ENCODE measurements at places on chromosomes 11 and 22.

DNA sequence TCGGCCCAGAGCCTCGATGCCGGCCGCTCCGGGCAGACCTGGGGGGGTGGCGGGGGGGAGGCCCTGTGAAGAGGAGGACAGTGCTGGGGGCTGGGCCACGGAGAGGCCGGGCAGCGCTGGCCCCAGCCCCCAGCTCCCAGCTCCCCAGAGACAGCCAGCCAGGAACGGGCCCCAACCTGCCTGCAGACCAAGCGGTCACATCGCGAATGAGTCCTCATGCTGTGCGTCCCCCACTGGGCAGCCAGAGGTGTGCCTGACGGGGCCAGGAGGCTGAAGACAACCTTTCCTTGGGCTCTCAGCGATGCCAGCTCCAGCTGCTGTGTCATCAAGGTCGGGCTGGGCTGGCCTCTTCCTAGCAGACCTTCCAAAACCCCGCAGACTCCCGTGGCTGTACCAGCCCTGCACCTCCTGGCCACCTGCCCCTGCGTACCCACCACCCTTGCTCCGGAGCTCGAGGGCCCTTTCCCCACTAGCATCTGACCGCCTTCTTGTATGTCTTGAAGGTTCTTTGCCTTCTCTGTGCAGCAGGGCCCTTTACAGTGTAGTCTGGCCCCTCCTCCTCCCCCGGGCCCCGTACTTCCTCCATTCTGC is 88.4 kb downstream of the CDKN1C start:
- no peak for DNase-seq

DNA sequence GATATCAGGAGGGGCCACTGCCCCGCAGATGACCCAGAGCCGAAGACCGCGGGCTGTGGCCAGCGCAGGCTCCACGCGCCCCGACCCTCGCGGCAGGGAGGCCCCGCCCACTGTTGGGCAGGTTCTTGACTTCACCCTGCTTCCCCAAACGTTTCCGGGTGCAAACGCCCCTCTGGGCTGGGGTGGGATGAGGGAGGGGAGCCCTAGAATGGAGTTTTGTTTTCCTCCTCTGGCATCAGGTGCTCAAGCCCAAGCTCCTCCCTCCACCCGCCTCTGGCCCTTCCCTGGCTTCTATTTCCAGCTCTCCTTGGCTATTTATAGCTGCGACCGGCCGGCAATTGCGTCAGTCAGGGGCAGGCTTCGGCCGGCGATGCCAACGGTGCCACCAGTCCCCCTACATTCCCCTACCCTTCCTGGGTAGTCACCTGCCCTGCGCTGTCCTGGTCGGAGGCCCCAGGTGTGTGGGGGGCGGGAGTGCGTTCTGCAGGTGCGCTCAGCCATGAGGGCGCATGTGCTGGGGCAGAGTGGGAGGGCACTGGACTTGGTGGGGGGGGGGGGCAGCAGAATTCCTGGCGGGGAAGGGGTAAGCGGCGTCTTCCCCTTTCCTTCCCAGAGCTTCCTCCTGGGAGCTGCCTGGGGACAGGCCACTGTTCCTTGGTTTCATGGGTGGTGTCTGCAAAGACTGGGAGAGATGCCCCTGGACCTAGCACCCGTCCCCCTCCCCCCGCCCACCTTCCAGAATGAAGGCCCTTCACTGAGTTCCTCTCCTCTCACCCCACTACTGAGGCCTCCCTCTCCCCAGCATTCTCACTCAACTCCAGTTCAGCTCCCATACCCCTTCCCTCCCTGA is 23.6 kb downstream of the DUSP8 start:
- DNase-seq = no peak

GRCh38 chr11:3160252-3161031 is 4.7 kb downstream of the OSBPL5 start:
- DNase-seq = no peak

DNA sequence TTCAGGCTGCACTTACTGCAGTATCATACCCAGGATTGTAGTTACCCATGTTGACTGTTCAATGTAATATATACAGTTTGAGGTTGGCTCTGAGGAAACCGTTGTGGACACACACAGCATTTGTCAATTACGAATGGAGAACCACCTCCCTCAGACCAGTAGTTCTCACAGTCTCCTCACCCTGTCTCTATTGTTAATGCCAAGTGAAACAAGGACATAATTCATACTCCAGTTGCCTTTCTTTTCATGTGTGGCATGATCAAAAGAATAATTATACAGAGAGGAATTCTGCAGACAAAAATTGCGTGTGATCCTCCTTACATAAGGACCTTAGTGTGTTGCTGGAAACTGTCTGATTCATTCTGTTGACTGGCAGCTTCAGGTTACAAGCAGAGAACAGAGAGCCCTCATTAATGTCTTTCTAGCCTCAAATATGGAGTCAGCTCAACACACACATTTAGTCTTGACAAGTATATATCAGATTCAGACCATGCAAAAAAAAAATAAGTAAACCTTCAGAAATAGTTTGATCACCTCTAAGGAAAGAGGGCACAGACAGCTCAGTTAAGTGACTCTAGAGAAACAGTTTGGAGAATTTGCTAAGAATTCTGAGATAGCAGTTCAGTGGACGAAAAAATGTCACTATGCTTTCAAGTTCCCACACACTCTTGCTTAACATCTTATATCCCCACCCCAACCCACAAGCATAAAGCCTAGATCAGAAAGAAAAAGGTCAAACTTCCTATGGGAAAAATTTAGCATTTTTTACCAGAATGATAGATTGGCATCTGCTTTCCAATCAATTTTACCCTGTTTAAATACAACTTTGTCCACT is 96.1 kb downstream of the MAML2 start:
- no peak for DNase-seq

DNA sequence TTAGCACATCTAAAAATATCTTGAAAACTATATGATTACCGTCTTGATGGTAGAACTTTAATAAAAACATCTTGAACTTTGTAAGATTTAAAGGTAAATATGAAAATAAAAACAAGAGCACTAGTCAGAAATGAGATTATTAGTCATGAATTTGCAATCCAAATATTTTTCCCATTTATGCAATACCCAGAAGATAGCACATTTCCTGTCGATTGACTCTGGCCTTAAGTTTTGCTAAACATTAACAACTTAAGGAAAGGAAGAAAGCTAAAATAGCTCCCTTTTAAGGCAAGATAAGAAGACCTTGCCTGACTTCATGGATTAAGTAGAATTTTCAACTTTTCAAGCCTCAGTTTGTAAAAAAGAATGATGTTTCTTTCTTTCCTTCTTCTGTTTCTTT is 1374.7 kb upstream of the RAG2 start:
- no peak for DNase-seq

GRCh38 chr22:31839986-31840385 is 86.2 kb downstream of the DEPDC5 start:
- DNase-seq = no peak

GRCh38 chr11:112016765-112017376 is 8.3 kb upstream of the DLAT start:
- no peak for DNase-seq

DNA sequence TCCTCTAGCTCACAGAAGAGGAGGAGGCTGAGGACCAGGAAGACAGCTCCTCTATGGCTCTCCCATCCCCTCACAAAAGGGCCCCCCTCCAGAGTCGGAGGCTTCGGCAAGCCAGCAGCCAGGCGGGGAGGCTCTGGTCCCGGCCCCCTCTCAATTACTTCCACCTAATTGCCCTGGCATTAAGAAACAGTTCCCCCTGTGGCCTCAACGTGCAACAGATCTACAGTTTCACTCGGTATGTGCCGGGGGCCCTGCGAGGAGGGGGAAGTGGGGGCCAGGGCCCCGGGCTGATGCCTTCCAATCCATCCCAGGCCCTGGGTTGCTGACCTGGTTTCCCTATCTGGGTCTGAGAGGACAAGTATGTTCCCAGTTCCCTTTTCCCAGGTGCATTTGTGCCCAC is 7.9 kb downstream of the FOXR1 start:
- no peak for DNase-seq

DNA sequence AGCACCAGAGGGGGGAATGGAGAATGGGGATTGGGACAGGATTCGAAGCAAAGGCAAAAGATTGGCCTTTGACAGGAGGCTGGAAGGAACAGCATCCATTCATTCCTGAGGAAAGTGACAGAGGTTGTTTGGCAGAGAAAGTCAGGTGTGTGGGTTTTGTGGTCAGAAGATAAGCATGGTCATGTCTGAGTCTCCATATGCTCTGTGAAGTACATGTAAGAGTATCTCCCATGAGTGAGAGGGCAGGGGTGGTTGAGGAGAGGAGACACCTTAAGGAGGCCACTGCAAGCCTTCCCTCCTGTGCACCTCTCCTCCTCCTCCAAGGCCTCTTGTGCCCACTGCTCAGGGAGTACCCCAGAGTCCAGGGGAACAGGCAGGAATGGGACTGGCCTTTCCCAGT is 1.9 kb upstream of the NLRP10 start:
- DNase-seq = no peak

DNA sequence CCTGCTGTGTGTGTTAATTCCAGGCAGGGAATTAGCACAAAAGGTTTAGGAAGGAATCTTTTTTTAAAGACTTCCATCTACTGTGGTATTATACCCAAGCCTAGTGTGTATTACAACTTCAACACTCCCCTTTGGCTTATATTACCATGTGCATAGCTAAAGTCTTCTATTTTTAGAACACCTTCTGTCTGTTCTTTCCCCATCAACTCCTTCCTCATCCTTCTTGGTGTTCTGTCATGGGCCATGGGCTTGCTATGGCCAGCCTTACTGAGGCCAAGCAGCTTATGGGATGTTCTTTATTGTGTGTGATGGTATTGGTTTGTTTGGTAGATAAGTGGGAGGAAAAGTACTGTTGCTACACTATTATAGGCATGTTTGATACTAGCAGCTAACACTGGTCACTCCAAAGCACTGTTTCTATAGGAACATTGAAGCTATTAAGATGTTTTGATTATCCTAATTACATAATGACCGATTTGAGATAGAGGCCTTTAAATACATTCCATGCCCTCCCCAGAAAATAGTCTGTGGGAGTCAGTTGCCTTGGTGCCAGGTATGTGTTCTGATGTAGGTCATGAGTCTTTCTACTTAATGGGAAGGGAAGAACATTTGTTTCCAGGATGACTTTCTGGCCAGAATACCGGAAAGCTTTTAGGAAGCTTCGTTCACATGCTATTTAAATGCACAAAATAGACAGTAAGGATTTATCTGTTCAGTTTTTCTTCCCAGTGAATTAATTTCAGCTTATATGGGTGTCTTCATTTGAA is 16.5 kb downstream of the MCAM start:
- no peak for DNase-seq

DNA sequence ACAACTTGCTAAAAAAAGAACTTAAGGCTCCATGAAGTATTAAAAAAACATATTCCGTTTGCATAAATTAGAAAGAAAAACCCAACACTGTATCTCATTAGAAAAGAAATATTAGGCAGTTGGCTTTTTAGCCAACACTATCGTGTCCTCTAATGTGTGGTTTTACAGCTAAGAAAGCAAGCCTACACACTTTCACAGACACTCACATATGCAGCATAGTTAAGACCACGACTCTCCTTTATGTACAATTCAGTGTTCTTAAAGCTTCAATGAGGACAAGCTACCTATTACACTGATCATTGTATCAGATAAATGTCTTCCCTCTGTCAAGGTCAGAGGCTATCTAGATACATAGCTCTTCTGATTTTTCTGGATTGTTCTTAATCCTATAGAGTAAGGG is 80.1 kb downstream of the PICALM start:
- no peak for DNase-seq

DNA sequence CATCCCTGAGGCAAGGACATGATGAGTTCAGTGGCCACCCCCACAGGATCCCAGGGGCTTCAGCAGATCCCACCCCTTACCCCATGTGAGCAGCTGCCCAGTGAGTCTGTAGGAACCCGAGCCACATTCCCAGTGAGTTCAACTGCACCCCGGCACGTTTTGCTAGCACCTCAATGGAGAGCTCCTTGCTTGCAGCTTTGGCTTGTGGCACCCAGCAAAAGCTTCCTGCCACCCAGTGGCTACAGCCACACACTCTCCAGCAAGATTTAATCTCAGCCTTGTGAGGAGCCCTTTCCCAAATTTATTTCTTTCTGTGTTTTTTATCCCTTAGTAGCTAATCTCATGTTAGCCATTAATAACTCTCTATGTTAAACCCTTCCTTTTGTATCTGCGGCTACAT is 4.0 kb downstream of the SAA1 start:
- no peak for DNase-seq

- no peak for DNase-seq
Observed at GRCh38 chr11:7596975-7597391, 76.3 kb downstream of the CYB5R2 start.

DNA sequence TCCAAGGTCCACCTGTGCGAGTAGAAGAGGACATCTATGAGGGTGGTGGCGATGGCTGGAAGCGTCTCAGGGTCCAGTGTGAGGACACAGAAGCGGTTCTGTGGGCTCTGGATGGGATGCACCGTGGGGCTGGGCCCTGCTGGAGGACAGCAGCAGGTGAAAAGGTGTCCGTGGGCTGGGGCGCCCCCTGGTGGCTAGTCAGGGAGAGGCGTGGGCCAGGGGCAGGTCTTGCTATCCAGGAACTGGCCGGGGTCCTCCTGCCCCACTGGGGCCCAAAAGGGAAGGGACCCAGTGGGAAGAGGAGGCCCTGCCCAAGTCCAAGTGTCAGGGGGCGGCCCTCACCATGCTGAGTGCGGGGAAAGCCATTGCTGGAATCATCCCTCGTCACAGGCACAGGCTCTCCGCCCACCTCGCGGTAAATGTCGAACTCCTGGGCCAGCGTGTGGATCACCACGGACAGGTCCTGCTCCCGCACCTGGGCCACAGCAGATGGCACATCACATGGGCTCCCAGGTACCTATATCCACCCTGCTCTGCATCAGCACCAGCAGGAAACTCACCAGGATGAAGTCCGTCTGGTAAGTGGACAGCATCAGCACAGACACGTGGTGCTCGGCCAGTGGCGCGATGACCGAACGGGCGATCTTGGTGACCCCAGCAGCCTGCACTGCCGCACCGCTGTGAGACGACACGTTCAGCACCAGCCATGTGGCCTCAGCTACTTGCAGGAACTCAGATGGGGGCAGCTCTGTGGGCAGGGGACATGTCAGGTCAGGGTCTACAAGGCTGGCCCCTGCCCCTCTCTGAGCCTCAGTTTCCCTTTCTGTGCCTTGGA is 2.3 kb downstream of the CASTOR1 start:
- peak; percentile 78 for DNase-seq

DNA sequence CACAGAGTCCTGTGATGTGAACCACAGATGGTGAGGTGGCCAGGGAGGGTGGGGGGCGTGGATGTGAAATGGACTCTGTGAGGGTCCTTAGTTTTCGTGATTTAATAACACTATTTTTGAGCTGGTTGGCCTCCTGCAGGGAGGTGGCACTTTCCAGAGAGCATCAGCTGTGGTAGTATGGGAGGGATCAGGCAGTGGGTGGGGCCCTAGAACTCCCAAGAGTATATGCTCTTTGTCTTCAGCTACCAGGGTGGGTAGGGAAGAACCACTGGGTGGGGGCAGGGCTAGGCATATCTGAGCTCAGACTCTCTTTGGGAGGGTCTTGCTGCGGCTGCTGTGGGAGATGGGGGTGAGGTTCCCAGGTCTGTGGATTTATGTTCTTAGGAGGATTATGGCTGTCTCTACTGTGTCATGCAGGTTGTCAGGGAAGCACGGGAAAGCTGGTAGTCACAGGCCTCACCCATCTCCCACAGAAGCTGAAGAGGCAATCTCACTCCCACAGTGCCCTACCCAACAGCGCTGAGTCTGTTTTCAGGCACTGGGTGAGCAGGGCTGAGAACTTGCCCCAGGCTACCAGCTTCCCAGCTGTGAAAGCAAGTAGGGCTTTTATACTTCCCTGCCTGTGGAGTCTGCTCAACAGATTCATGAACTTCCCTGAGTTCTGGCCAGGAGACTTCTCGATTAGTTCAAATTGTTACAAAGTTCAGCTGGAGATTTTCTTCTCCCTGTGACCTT is 47.9 kb upstream of the SNX19 start:
- no peak for DNase-seq

All from stimulated activated CD8-positive, alpha-beta memory T cell treated with anti-CD3 and anti-CD28 coated beads, Interleukin-7, amount 100 ng/mL, for 1 hour (primary cell).